ENCODE measurements at places on chromosomes 2 and 18. TPM values are rescaled to one million over a fixed set of nuclear protein-coding genes. Genes with fewer than 3 reads are reported as not detected.

- H3K27ac ChIP-seq, result no peak overlapping the region
- no peaks in the 10 kb centered on the region for H3K36me3 ChIP-seq
- no peaks in the 10 kb centered on the region for H3K4me1 ChIP-seq
- no peak for DNase-seq
- no peak overlapping the region for H3K4me3 ChIP-seq
Measured at GRCh38 chr18:6055711-6056110, 160.4 kb upstream of the TMEM200C start.

DNA sequence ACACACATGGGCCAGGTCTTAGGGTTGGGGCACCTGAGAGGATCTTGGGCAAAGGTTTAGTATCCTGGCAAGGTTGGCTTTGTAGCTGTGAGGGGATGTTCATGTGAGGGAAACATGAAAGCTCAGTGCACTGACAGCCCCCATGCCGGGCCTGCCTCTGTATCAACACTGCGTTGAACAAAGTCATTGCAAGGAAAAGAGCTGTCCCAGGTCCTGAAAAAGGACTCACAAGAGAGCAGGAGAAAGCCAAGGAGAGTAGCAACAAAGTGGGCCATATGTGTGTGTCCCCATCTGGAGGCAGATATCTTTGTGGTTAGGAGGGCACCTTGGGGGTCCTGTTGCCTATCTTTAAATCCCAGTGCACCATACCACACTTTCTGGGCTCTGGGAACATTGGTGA is 237.8 kb upstream of the THSD7B start:
- no peak for DNase-seq
- H3K4me3 ChIP-seq, result no peak overlapping the region
- H3K27me3 ChIP-seq, result no peaks in the 10 kb centered on the region
- no peak overlapping the region for H3K27ac ChIP-seq

Gene FTCDNL1
- 1.2 TPM for polyA plus RNA-seq

DNA sequence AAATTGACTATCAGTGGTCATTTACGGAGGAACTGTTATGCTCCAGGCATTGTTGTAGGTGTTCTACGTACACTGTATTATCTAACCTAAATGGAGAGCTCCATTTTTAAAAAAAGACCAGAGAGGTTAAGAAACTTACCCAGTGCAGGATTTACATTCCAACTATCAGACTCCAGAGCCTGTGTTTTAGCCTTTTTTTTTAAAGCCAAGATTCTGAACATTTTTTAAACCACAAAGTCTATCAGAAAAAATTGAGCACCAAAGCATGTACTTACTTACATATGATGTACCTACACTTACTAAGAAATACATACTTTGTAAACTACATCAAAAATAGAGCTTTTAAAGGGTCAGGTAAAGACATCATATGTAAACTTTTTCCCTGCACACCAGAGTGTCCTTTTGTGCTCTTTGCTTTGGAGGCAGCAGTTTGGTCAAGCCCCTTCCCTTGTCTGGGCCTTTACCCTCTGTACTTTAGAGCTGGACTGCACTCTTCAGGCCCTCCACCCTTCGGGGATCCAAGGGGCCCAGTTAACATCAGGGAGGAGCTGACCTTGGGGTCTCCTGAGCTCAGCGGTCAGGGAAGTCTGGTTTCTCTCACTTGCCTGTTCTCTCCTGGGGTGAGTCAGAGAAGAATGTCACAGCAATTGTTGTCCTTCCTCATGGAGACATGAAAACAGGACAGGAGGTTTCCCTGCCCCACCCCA is 58.4 kb downstream of the ITGB1BP1 start:
- no peak overlapping the region for H3K27ac ChIP-seq
- H3K4me1 ChIP-seq, result no peaks in the 10 kb centered on the region
- peaks cover 19% of the 10 kb centered on the region for H3K36me3 ChIP-seq
- no peak overlapping the region for H3K4me3 ChIP-seq

Gene VSNL1
- polyA plus RNA-seq, result 3.5 TPM

Gene FBXO48
- 0.70 TPM for polyA plus RNA-seq

Gene ELOA2
- not detected for polyA plus RNA-seq

Gene ZNF385B
- 0.35 TPM for polyA plus RNA-seq

DNA sequence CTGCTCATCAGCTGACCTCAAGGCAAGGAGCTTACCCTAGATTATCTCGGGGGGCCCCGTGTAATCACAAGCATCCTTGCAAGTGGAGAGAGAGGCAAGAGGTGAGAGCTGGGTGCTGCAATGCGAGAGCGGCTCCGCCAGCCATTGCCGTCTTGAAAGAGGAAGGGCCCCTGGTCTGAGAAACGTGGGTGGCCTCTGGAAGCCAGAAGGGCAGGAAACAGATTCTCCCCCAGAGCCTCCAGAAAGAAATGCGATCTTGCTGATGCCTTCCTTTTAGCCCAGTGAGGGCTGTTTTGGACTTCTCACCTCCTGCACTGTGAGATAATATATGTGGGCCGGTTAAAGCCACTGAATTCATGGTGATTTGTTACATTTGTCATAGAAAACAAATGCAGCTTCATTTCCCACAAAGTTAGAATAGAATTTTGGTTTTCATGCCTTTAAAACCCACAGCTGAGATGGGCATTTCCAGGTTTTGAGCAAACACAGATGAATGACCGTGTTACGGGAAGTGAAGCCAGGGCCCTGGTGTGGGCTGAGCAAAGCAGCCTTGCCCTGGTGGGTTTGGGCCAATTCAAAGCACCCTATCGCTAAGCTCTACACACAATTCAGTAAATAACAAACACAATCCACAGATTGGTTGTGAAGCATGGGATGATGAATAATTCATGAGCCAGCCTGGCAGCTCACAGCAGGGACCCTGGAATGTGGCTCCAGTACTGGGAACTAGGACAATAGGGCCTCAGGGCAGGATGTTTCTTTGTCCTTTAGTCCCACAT is 319.9 kb upstream of the HS6ST1 start:
- DNase-seq, result no peak
- no peak overlapping the region for H3K4me3 ChIP-seq
- no peak overlapping the region for H3K27ac ChIP-seq
- H3K4me1 ChIP-seq, result no peaks in the 10 kb centered on the region

Gene ZDBF2
- 1.4 TPM for polyA plus RNA-seq

- H3K4me3 ChIP-seq, result no peak overlapping the region
- no peak for DNase-seq
- peaks cover 28% of the 10 kb centered on the region for H3K4me1 ChIP-seq
- no peak overlapping the region for H3K27ac ChIP-seq
- H3K36me3 ChIP-seq, result no peaks in the 10 kb centered on the region
Measured at GRCh38 chr2:2192091-2192955, 138.8 kb downstream of the MYT1L start.

- no peaks in the 10 kb centered on the region for H3K27me3 ChIP-seq
- no peaks in the 10 kb centered on the region for H3K4me1 ChIP-seq
- DNase-seq, result no peak
- H3K4me3 ChIP-seq, result no peak overlapping the region
- no peak overlapping the region for H3K27ac ChIP-seq
Measured at GRCh38 chr2:53366543-53366942, 401.1 kb upstream of the CHAC2 start.

Gene CCDC138
- polyA plus RNA-seq, result 3.5 TPM

Gene MAP3K2
- 10.4 TPM for polyA plus RNA-seq

- no peaks in the 10 kb centered on the region for H3K36me3 ChIP-seq
- H3K4me1 ChIP-seq, result peaks cover 23% of the 10 kb centered on the region
- no peaks in the 10 kb centered on the region for H3K27me3 ChIP-seq
- H3K27ac ChIP-seq, result no peak overlapping the region
- DNase-seq, result no peak
- H3K4me3 ChIP-seq, result no peak overlapping the region
Measured at GRCh38 chr2:179255129-179255528, 9.5 kb downstream of the SESTD1 start.

DNA sequence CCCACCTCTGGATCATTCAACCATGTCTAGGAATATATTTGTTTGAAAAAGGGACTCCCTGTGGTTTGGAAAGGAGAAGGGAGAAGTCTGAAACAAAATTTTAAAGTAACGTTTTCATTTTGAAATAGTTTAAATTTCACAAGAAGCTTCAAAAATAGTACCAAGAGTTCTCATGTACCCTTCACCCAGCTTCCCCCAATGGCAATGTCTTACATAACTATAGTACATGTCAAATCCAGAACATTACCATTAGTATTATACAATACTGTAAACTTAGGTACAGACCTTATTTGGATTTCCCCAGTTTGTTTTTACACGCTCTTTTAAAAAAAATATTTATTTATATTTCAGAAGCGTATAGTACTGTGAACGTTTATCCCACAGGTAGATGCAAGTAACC is 4.0 kb upstream of the LYG2 start:
- no peaks in the 10 kb centered on the region for H3K4me1 ChIP-seq
- H3K36me3 ChIP-seq, result no peaks in the 10 kb centered on the region
- no peak for DNase-seq
- no peak overlapping the region for H3K4me3 ChIP-seq

GRCh38 chr2:136006658-136007057 is 21.2 kb upstream of the DARS1 start:
- H3K4me3 ChIP-seq, result no peak overlapping the region
- H3K27me3 ChIP-seq, result no peaks in the 10 kb centered on the region
- H3K27ac ChIP-seq, result no peak overlapping the region
- no peak for DNase-seq
- H3K36me3 ChIP-seq, result no peaks in the 10 kb centered on the region

Gene SPP2
- not detected for polyA plus RNA-seq

DNA sequence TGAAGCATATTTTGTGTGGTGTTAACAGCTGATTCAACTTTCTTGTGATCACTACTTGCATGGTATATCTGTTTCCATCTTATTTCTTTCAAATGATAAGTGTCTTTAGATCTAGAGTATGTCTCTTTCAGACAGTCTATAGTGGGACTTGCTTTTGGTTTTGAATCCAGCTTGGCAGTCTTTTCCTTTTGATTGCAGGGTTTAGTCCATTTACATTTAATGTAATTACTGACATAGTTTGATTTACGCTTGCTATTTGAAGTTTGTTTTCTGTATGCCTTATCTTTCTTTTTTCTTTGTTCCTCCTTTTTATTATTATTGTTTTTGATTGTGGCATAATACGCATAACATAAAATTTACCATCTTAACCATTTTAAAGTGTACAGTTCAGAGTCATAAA is 9.2 kb upstream of the RALBP1 start:
- H3K4me3 ChIP-seq, result no peak overlapping the region
- no peaks in the 10 kb centered on the region for H3K36me3 ChIP-seq
- H3K27ac ChIP-seq, result no peak overlapping the region
- H3K4me1 ChIP-seq, result no peaks in the 10 kb centered on the region
- DNase-seq, result no peak

DNA sequence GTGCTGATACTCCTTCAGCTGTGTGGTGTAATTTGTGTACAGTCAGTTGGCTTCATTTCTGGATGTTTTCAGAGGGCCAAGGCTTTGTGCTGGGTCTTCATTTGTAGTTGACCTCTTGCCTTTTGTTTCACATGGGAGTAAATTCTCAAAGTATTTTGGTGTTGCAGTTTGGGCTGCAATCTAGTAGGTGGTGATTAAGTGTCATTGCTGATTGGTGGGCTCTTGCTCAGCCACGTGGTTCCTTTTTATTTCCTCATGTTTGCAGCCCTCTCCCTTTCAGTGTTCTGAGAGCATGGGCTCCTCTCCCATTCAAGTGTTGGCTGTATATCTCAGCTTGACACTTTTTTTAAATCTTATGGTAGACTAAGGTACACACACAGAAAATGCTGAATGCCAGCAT is 96.8 kb downstream of the SNTG2 start:
- no peak for DNase-seq
- no peaks in the 10 kb centered on the region for H3K36me3 ChIP-seq
- H3K4me1 ChIP-seq, result no peaks in the 10 kb centered on the region
- H3K4me3 ChIP-seq, result no peak overlapping the region
- no peaks in the 10 kb centered on the region for H3K27me3 ChIP-seq
- no peak overlapping the region for H3K27ac ChIP-seq

GRCh38 chr2:107585851-107586250 is 240.8 kb upstream of the RGPD4 start:
- no peak overlapping the region for H3K27ac ChIP-seq
- H3K27me3 ChIP-seq, result no peaks in the 10 kb centered on the region
- H3K4me3 ChIP-seq, result no peak overlapping the region
- no peak for DNase-seq

- no peaks in the 10 kb centered on the region for H3K36me3 ChIP-seq
- no peaks in the 10 kb centered on the region for H3K4me1 ChIP-seq
- H3K27me3 ChIP-seq, result no peaks in the 10 kb centered on the region
- no peak overlapping the region for H3K4me3 ChIP-seq
- H3K27ac ChIP-seq, result no peak overlapping the region
- DNase-seq, result no peak
Measured at GRCh38 chr18:24548583-24548982, 88.1 kb downstream of the HRH4 start.

DNA sequence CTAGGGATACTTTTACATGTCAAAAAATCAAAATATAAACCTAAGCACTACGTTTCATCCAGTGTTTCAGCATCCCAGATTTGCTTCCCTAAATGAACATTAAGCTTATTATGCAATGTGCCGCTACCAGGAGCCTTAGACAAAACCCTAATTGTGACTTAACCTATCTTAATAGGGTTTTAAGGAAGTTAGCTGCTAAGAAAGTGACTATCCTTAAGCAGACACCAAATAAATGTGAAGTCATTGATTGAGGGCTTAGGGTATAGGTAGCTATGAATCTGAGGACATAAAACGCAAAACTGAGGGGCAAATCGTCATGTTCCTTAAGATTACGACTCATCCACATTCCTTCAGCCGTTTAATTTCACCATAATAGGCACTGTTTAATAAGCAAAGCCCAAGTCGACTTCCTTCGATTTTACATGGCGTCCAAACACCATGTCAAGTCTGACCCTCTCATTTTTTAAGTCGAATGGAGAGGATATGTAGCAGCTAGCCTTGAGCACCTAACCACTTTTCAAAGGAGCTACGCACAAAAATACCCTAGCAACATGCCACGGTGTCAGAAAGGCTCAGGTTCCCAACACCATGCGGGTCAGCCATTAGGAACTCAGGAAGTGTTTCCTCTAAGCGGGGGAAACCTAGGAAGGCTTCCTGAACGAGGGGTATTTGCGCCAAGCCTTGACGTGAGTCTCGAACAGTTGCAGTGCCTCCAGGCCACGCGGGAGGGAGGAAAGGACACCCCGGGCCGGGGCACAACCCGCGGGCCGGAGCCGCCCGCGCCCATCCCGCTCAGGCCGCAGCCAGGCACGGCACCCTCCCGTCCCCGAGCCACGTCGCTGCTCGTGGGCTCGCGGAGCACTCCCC is 1.0 kb downstream of the HDLBP start:
- H3K27ac ChIP-seq, result peak overlapping the region; percentile 97
- no peak for DNase-seq
- H3K27me3 ChIP-seq, result no peaks in the 10 kb centered on the region
- H3K4me1 ChIP-seq, result peaks cover 61% of the 10 kb centered on the region
- H3K4me3 ChIP-seq, result peak overlapping the region; percentile 73

Gene GKN1
- polyA plus RNA-seq, result 78.7 TPM

- H3K4me1 ChIP-seq, result no peaks in the 10 kb centered on the region
- H3K36me3 ChIP-seq, result no peaks in the 10 kb centered on the region
- H3K27ac ChIP-seq, result no peak overlapping the region
- no peaks in the 10 kb centered on the region for H3K27me3 ChIP-seq
Measured at GRCh38 chr2:108244667-108245414, 5.1 kb downstream of the SULT1C3 start.
